Activated CD4-positive, alpha-beta T cell treated with anti-CD3 and anti-CD28 coated beads, Interleukin-2, amount 50 U/mL, for 1 hour (primary cell): ENCODE measurements at places on chromosomes 3 and 15.

DNA sequence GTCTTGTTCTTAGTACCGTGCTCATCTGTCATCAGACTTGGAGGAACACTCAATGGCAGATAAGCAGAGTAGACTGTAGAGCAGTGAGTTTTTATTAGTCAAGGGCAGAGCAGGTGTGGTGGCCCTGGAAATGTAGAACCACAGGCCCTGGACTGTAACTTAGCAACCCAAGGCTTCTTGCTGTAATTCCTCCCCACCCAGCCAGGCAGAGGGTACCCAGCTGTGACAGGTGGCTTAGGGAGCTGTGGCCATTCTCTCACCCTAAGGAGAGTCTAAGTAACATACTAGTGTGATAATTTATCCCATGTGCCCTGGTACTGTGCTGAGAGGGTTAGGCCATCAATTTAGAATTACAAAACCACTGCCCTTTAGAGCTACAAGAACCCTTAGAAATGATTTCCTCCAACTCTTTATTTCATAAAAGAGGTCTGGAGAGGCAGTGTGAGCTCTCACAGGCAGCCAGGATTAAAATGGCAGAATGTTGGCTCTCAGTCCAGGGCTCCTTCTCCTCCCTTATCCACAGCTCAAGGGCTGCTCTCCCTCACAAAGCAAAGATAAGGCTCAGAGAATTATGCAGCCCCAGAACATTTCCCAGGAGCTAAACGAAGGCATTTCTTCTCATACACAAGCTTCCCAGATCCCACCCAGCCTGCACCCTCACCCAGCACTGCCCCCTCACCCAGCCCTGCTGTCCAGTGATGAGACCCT, 3.0 kb downstream of the POMGNT2 start:
- no peak for DNase-seq

- no peak for DNase-seq
Measured at GRCh38 chr3:107251819-107252218, 125.4 kb upstream of the CCDC54 start.

- no peak for DNase-seq
Measured at GRCh38 chr3:174315225-174315624, 543.9 kb upstream of the NAALADL2 start.

DNA sequence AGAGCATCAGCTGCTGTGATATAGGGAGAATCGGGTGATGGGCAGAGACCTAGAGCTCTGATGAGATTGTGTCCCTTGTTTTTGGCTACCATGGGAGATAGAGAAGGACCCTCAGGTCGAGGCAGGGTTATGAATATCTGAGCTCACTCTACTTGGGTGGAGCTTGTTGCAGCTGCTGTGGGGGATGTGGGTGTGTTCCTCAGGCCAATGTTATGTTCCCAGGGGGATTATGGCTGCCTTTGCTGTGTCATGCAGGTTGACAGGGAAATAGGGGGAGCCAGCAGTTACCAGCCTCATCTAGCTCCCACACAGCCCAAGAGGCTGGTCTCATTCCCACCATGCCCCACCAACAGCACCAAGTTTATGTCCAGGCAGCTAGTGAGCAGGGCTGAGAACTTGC, 131.5 kb downstream of the TRIM42 start:
- DNase-seq: no peak

- DNase-seq: no peak
Measured at GRCh38 chr15:45606841-45607240, 19.7 kb downstream of the BLOC1S6 start.

DNA sequence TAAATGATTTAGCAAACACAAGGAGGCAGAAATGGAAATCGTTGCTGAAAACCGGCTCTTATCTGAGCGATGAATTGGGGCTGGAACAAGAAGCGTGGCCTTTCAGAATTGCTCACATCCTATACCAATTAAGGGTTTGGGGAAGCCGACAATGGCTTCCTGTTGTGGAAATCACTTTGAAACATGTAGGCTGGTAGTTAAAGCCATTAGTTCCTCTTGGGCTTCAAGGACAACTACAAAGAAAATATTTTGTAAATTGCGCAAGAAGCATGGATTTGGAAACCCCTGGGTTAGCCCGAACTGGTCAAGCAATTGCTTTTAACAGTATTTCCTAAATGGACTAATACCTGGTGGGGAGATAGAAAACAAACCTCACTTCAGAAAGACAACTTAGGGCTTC, 182.4 kb downstream of the ADAMTS9 start:
- no peak for DNase-seq

- DNase-seq: peak; percentile 79
Measured at GRCh38 chr3:49903451-49904424, at the start of gene MST1R. TSS of gene MST1R (minus strand) at chr3:49903873. CDS start at chr3:49903609, 264 bp downstream.
